Stimulated activated CD4-positive, alpha-beta T cell treated with anti-CD3 and anti-CD28 coated beads, Interleukin-2, amount 100 ng/mL, for 24 hours (primary cell): ENCODE measurements at places on chromosomes 4 and X.

- no peak for DNase-seq
These were observed 97.1 kb upstream of the MAML3 start for GRCh38 chr4:140250989-140251552.

DNA sequence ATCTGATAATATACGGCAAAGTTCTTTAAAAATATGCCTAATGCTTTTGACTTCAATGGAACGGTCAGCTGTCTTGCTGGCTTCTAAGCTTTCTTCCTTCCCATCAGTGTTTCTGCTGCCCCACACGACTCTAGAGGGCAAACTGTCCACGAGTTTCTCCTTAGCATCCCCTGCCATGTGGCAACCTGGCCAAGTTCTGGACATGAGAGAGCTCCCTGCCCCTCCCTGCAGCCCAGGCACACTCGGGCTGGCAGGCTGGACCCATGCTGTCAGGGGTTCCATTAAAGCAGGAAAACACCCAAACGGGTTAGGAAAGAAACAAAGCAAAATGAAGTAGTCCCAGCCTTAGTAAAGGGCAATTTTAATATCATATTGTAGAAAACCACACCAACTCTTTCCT lies 38.8 kb downstream of the KDR start:
- DNase-seq: no peak

DNA sequence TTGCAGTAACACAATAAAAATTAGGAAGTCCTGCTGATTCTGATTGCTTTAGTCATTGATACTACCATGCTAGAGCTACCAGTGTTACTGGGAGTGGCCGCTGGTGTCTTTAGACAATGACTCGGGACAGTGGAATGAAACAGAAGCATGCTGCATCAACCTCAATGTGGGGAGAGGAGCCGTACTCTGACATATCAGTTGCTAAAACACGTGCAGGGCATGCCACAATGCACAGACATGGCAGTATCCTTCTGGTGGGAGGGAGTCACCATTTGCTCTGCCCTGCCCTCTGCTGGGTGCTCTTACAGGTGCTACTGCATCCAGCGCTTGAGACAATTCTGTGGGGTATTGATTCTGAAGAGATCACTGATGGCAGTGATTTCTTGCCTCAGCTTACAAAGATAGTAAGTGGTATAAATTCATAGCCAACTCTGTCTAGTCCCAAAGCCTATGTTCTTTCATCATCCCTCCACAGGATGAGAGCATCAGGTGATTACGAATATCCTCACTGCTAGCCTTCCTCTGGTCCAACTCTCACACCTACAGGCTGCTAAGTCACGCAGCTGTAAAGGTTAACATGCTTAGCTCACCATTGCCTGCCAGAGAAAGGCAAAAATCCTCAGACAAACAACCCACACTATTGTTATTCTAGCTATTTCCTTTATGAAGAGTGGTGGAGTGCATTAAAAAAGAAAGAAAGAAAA lies 43.7 kb downstream of the NSG1 start:
- DNase-seq: peak; percentile 56

DNA sequence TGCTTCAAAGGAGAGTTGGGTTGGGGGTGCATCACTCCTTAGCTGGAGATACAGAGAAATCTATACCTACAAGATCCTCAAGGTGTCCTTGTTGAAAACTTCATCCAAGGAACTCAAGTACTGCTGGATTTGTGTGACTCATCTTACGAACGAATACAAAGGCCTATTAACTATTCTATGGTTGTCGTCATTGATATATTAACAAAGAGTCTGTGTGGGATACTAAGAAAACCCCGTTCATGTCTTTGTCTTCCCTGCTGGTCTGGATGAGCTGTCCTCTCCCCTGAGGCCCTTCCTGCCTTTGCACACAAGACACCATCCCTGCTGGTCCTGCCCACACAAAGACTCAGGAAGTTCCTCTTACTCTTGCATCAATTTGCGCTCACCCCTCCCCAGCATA lies 54.9 kb upstream of the IRF2 start:
- DNase-seq: no peak

DNA sequence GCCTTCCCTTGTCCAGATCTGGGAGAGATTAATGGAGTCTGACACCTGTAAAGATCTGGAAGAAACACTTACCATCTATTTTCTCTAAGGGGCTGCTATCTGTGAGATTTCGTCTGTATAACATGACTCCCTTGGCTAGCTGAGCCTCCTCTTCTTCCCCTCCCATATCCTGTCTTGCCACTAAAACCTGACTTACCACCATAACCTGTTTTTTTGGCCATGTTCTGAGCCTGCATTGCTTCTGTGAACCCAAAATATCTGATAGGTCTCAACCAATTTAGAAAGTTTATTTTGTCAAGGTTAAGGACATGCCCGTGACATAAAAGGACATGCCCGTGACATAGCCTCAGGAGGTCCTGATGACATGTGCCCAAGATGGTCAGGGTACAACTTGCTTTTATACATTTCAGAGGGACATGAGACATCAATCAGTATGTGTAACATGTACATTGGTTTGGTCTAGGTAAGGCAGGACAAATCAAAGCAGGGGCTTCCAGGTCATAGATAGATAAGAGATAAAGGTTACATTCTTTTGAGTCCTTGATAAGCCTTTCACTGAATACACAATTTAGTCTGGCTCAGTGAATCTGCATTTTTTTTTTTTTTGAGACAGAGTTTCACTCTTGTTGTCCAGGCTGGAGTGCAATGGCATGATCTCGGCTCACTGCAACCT lies 11.4 kb downstream of the MGST2 start:
- no peak for DNase-seq

GRCh38 chr4:61428950-61429349 lies 228.8 kb downstream of the ADGRL3 start:
- DNase-seq: no peak

DNA sequence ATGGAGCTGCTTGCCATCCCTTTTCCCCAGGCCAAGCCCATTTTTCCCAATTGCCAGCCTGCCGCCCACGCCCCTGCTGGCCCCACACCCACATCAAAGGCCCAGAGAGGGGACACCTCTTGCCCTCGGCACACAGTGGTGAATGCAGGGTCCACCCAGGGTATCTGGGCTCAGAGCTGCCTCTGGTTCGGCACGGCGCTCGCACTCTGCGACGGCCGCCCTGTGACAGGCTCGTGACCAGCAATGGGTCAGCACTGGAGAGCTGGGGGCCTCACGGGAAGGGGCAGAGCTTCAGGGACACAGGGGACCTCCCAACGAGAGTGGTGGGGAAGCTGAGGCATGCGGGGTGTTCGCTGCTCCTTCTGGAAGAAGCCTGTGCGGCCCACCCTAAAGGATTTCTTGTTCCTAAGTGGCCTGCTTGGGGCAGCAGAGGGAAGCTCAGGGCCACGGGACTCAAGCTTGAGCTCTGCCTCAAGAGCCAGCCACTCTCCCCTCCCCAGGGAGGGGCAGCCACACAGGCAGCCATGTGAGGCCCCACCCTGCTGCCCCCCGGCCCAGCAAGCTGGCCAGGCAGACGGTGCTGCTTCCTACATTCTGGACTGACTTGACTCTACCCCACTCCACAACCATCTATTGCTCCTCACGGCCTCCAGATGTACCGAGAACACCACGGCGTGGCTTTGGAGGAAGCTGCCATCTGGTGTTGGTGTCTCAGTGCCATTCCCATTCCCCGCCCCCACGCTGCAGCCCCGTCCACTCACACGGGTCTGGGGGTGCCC lies 73.7 kb downstream of the ABLIM2 start:
- DNase-seq: no peak

GRCh38 chr4:40530961-40531635 lies 98.6 kb downstream of the RBM47 start:
- no peak for DNase-seq

GRCh38 chrX:30593440-30594200 lies 16.1 kb upstream of the TASL start:
- peak; percentile 7 for DNase-seq

- peak; percentile 25 for DNase-seq
These were observed 9.2 kb downstream of the NDUFA1 start for GRCh38 chrX:119880552-119881437.

GRCh38 chrX:131792356-131792749 lies 230.7 kb upstream of the STK26 start:
- no peak for DNase-seq

DNA sequence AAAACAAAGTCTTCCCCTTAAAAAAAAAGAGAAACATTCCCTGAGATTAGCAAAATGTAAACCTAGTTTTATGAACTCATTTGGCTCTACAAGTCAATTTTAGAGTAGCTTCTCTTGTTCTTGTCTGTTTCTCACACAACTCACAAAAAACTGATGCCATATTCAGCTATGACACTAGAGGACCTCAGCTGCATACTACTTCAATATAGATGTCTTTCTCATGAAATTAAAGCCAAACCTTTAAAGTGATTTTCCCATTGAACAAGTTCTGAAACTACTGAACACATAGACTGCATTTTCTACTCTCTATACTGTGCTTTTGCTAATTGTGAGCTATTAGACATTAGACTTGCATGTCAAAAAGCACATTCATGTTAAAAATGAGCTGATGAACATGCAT lies 49.8 kb downstream of the TBCK start:
- no peak for DNase-seq

DNA sequence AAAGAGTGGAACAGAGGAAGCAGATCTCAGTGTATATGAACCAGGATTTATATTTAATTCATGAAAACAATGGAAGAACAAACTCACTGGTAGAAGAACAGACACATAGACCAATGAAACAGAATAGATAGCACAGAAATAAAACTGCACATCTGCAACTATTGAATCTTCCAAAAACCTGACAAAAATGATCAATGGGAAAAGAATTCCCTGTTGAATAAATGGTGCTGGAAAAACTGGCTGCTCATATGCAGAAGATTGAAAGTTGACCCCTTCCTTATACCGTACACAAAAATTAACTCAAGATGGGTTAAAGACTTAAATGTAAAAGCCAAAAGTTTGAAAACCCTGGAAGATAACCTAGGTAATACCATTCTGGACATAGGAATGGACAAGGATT lies 391.0 kb downstream of the MAGEB5 start:
- DNase-seq: no peak

DNA sequence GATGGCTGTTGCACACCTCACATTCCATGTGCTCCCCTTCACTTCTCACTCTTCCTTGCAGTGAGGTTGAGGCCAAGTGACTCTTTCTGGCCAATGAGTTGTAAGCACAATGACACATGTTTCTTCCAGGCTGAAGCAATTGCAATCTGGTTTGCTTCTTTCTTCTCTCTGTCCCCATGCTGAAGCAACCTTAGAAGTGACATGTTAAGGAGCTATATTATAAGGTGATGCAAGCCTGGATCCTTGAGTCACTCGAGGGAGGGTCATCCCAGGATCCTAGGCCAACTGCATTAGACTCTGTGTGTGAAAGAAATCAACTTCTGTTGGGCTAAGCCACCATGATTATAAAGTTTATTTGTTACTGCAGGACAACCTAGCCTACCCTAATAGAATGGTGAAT lies 45.5 kb upstream of the HS3ST1 start:
- DNase-seq: no peak

- DNase-seq: no peak
These were observed 31.4 kb upstream of the CHRNA9 start for GRCh38 chr4:40303751-40304150.

- peak; percentile 34 for DNase-seq
These were observed 561 bp downstream of the IRAK1 start for GRCh38 chrX:154019061-154019621.

DNA sequence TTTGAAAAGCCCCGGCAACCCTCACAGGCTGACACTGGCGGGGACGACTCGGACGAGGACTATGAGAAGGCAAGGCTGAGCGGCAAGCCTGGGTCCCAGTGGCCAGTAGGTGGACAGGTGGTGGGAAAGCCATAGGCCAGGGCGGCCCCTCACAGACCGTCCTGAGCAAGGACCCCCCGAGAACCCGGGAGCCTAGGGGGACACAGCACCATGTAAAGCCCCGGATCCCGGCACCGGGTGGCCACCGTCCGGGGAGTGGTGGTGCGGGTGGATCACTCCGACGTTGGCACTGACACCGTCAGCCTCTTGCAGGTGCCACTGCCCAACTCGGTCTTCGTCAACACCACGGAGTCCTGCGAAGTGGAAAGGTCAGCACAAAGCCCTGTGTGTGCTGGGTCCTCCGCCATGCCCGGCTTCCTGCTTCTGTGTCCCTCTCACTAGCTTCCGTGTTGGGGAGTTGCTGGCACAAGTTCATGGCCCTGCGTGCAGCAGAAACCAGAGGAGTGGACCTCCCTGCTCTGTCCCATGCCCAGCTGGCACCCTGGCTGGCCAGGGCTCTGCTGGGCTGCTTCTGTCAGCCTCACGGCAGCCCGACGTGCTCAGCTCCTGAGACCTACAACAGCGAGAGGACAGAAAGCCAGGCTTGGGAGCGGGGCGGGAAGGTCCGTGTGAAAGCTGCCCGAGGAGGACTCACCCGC lies 11.9 kb upstream of the ADD1 start:
- DNase-seq: no peak

DNA sequence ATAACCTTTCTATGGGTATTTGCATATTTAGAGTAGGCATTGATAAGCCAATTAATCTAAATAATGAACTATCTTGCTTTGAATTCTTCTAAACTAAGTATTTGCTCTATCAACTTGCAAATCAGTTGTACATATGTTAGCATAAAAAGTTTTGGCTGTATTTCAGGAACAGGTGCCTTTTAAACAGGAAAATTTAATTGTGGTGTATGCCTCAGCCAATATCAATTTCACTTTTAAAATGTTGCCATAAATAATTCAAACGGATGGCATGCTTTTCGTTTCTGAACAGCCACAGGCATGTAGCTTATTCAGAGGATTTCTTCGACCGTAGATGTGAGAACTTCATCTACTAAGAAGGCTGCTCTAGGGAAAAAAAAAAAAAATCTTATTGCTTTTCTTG lies 99.9 kb downstream of the DCLK2 start:
- DNase-seq: no peak

DNA sequence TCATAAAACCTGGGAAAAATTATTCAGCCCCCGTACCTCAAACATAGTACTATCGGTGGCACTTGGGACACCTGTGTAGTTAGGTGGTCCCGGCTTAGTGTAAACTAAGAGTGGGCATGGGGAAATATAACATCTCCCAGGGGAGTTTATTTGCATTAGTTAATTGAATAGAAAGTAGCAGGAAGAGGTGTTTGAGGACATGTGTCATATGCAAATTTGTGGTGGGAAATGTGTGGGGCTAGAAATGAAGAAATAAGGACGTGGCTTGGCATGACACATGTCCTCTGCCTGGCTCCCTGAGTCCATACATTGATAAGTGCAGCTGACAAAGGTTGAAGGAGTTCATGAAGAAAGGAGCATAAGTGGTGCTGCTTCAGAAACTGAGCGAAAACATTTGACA lies 483.6 kb downstream of the SH2D1A start:
- DNase-seq: no peak

GRCh38 chr4:37990731-37991245 lies 30.6 kb downstream of the PTTG2 start:
- no peak for DNase-seq

DNA sequence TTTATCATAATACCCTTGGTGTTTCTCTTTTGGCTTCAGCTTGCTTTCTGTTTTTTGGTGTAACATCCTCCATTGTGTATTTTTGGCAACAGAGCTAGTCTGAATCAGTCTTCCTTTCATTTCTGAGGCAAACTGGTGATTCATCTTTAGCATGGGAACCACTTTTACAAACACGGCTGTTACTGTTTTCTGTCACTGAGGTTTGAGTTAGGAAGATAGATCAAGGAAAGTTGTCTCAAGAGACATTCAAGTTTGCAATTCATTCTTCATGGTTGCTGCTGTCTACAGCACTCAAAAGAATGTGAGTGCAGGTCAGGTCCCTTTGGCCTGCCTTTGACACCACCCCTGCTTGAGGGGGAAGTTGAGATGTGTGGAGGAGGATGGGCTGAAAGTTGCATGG lies 36.3 kb downstream of the IL21 start:
- DNase-seq: no peak

- no peak for DNase-seq
These were observed 119.4 kb upstream of the C1GALT1C1 start for GRCh38 chrX:120749141-120749846.

- DNase-seq: no peak
These were observed 314.6 kb upstream of the CASK start for GRCh38 chrX:42237956-42238355.
